Adrenal gland (tissue), 19 donors: ENCODE measurements at places on chromosomes 2 and 18. TPM values are rescaled to one million over a fixed set of nuclear protein-coding genes. Genes with fewer than 3 reads are reported as not detected.

DNA sequence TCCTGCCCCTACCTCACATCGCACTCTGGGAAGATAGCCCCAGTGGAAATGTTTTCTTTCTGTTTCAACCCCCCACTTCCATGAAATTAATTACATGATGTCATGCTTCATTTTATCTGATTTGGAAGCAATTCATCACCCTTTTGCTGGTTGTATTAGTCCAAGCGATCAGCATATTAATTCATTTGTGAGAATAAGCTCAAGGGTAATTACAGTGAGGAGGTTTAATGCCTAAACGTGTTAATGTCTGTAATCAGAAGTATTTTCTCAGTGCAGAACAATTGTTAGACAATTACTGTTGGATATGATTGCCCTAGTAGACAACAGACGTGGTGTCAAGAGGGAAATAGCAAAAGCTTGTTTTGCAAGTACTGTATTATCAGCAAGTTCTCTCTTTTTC is 746.3 kb downstream of the CPS1 start:
- H3K4me3 ChIP-seq: no peak overlapping the region
- DNase-seq: no peak
- H3K27me3 ChIP-seq: no peaks in the 10 kb centered on the region
- H3K4me1 ChIP-seq: no peaks in the 10 kb centered on the region
- no peaks in the 10 kb centered on the region for H3K36me3 ChIP-seq

Gene CABYR
- total RNA-seq: 6.9 TPM

Gene UBXN2A
- 8.7 TPM for total RNA-seq

Gene XDH
- total RNA-seq: not detected

- H3K27ac ChIP-seq: no peak overlapping the region
- H3K4me3 ChIP-seq: no peak overlapping the region
- no peaks in the 10 kb centered on the region for H3K27me3 ChIP-seq
- H3K36me3 ChIP-seq: no peaks in the 10 kb centered on the region
- H3K4me1 ChIP-seq: no peaks in the 10 kb centered on the region
These were observed 180.1 kb upstream of the OSR1 start for GRCh38 chr2:19538411-19538963.

Gene LYG1
- 0.78 TPM for total RNA-seq

GRCh38 chr2:184371641-184372040 is 226.7 kb upstream of the ZNF804A start:
- no peak overlapping the region for H3K4me3 ChIP-seq
- no peaks in the 10 kb centered on the region for H3K27me3 ChIP-seq
- H3K4me1 ChIP-seq: no peaks in the 10 kb centered on the region
- DNase-seq: no peak
- no peak overlapping the region for H3K27ac ChIP-seq

- no peak overlapping the region for H3K27ac ChIP-seq
- no peak overlapping the region for H3K4me3 ChIP-seq
- H3K36me3 ChIP-seq: no peaks in the 10 kb centered on the region
- no peaks in the 10 kb centered on the region for H3K27me3 ChIP-seq
- no peaks in the 10 kb centered on the region for H3K4me1 ChIP-seq
- DNase-seq: peak; percentile 35
These were observed 761.8 kb upstream of the ACVR2A start for GRCh38 chr2:147082850-147083522.

Gene IL18RAP
- 0.94 TPM for total RNA-seq

- H3K4me1 ChIP-seq: no peaks in the 10 kb centered on the region
- peaks cover 3% of the 10 kb centered on the region for H3K36me3 ChIP-seq
- no peak overlapping the region for H3K4me3 ChIP-seq
- no peak for DNase-seq
- no peaks in the 10 kb centered on the region for H3K27me3 ChIP-seq
These were observed 18.8 kb upstream of the ENOSF1 start for GRCh38 chr18:731185-731584.

DNA sequence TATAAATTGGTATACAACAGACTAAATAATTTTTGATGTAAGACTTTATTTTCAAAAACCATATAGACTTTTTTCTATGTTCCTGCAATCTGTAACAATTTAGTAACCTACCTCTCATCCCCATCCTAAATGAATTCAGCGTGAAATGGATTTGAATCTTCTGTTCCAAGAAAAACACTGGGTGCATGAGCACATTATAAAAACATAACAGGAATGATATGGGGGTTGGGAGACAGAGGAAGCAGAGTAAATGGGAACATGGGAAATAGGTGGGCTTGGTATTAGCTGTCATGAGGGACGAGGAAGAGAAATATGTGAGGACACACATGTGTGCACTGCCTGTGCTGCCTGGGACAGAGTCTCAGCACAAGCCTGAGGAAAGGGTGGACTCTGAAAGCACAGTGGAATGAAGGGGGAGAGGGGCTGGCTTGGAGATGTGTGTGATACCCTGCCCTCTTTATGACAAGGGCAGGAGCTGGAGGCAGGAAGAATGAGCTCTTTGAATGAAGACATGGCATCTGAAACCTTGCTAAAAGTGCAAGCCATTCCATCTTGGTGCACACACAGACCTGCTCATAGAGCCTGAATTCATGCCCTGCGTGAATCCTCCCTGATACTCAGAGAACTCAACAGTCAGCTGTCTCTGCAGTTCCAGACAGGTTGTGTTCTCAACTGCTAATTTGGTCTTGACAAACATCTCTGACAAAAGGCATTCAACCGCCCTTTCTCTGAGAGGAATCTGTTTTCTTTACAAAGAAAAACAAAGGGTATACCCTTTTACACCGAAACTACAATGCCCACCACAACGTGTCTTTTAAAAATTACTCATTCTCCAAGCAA is 66.6 kb downstream of the EPB41L3 start:
- no peak overlapping the region for H3K4me3 ChIP-seq
- no peaks in the 10 kb centered on the region for H3K36me3 ChIP-seq
- DNase-seq: no peak
- no peaks in the 10 kb centered on the region for H3K27me3 ChIP-seq

Gene TMEM198
- total RNA-seq: 16.2 TPM

DNA sequence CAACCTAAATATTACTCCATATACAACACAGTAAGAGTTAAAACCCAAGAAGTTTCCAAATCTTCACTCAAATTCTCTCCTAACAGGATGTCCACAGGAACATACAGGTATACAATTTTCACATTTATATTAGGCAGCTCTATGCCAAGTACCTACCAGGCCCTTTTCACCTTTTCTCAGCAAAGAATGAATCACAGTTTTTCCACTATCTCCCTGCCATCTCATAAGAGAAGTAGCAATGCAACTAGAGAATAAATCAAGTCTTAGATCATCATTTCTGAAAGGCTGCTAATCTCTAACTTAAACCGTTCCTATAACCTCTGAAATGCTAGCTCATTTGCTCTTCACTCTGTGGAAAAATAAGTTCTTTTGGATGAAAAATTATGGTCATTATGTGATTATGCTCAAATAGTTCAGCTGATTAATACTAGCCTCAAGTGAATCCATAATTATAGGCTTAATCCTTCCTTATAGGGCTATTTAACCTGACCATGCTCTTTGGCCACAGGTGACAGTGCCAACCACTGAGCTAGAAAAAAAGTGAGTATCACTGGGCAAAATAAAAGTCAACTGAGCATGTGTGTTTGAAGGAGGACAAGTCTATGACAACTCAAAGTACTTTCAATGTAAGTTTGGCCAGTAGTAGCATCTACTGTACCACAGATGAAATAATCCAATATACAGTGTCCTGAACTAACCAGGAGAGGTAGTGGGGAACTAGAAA is 79.7 kb downstream of the COBLL1 start:
- H3K27ac ChIP-seq: no peak overlapping the region
- DNase-seq: no peak
- peaks cover under 1% of the 10 kb centered on the region for H3K4me1 ChIP-seq
- no peaks in the 10 kb centered on the region for H3K36me3 ChIP-seq
- H3K27me3 ChIP-seq: no peaks in the 10 kb centered on the region
- no peak overlapping the region for H3K4me3 ChIP-seq

DNA sequence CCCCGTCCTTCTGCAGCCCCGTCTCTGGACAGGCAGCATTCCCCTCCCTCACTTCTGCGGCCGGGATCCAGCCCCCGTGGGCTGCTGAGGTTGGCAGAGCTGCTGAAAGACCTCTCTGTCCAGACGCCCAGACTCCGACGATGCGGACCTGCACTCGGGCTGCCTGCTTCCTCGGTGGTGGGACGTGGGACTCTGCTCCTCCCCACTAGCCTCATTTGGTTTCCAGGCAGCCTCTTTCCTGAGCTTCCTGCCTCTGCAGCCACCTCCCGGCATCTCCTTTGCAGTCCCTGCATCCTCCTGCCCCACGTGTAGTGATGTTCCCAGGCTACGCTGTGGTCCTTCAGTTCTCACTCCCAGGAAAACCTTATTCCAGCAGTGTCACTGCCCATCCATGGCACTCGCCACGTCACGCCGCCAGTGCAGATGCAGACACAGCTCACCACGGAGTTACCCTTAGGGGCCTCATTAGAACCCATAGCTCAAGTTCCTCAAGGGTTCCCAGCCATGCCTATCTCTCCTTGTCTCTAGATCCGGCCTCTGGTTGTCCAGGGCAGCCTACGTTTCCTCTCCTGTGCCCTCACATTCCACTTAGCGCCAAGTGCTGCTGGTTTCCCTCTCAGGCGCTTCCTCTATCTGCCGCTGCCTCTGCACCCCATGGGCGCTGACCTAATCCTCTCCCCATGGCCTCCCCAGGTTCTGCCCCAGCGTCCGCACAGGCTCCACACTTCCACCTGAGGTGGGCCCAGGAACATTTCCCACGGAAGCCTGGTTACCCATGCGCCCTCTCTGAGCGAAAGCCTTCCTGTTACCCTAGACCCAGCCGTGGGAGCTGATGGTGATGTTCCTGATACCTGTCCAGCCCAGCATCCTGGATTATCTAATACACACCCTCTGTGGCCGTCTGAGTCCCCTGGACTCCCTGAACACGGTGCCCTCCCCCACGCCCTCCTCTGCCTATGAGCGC is 318.3 kb upstream of the MYT1L start:
- no peaks in the 10 kb centered on the region for H3K36me3 ChIP-seq
- no peak overlapping the region for H3K27ac ChIP-seq
- no peak for DNase-seq

- no peaks in the 10 kb centered on the region for H3K36me3 ChIP-seq
- peaks cover 9% of the 10 kb centered on the region for H3K4me1 ChIP-seq
- H3K27me3 ChIP-seq: no peaks in the 10 kb centered on the region
- no peak overlapping the region for H3K27ac ChIP-seq
These were observed 20.0 kb upstream of the OTOS start for GRCh38 chr2:240160291-240161086.

DNA sequence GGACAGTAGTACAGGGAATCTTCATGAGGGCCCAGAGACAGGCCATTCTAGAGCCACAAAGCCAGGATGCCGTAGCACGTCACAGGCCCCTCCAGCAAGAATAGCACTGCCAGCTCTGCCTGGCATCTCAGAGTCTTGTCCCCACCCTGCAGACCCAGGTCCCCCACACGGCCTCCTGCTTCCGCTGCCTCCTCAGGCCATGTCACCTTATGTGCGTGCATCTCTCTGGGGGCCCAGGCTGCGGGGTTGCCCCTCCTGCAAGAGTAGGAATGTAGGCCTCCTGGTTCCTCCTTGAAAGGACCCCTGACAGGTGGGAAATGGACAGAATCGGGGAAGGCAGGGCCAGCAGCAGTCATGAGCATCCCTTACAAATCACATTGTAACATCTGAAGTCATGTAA is 49.8 kb downstream of the ADI1 start:
- DNase-seq: no peak
- H3K27ac ChIP-seq: peak overlapping the region; percentile 87
- H3K4me1 ChIP-seq: peaks cover 8% of the 10 kb centered on the region
- no peak overlapping the region for H3K4me3 ChIP-seq

DNA sequence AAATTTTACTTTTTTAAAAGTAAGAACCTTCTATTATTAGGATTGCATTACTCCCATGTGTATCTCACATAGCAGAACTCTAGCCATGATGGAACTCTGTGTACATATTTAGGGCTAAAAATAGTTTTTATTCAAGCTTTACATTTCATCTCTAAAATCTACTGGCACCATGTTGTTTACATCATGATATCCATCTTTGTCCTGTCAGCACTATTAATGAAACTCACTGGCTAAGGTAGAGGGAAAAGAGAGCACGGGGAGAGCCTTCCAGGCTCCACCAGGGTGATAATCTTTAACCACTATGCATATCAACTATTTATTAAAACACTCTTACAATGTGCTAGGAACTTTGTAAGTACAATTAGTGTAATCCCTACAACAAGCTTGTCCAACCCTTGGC is 34.7 kb downstream of the RAD51AP2 start:
- H3K4me1 ChIP-seq: no peaks in the 10 kb centered on the region
- DNase-seq: no peak
- H3K27me3 ChIP-seq: no peaks in the 10 kb centered on the region
- H3K27ac ChIP-seq: no peak overlapping the region
- H3K36me3 ChIP-seq: no peaks in the 10 kb centered on the region
- no peak overlapping the region for H3K4me3 ChIP-seq

DNA sequence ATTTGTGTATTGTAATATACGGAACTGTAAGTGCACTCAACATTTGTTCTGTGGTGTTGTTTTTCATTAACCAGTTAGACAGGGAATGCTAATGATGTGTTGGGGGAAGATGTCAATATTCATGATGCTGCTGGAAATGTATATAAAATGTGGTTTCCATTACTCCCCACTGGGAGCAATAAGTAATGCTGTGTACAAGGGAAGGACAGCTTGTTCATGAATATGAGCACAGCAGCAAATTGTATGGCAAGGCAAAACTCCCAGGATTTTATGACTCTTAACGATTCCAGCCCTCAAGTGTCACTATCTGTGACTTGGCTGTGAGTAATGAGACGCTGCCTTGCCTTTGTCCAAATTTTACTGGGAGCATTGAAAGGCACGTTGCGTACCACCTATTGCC is 312.4 kb upstream of the DDX18 start:
- H3K4me1 ChIP-seq: no peaks in the 10 kb centered on the region
- no peak overlapping the region for H3K4me3 ChIP-seq
- H3K36me3 ChIP-seq: no peaks in the 10 kb centered on the region

DNA sequence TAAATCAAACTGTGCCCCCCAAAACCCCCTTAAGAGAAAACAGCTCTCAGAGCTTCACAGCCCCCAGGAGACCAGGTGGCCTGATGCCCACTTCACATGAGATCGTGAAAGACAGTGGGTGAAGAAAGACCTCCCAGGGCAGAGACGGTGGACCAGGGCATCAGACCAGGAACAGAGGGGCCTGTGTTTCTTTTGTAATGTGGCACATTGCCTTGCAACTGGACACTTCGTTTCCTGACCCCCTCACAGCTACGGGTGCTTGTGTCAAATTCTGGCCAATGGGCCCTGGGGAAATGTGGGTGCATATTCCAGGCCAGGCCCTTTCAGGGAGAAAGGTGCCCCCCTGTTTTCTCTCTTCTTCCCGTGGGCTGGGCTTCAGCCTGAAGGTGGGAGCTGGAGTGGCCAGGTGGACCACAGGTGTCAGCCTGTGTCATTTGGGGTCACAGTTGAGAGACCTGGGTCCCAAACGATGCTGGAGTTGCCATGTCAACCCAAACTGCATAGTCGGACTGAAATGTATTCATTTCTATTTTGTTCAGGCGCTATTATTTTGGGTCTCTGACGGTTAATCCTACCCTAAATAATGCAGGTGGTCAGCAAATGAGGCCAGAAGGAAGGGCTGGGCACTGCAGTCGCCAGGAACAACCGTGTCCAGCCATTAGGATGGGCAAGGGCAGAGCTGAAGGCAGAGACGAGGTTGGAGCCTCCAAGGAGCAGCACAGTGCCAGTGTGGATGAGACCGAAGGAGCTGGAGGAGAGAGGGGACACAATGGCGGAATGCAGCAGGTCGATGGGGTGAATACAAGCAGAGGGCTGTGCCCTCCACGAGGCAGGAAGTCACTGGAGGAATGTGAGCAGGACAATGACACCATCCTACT is 338.2 kb downstream of the EIPR1 start:
- peaks cover 10% of the 10 kb centered on the region for H3K4me1 ChIP-seq
- H3K4me3 ChIP-seq: no peak overlapping the region
- H3K36me3 ChIP-seq: no peaks in the 10 kb centered on the region
- peak; percentile 1 for DNase-seq
